Thyroid gland (tissue), 4 donors: ENCODE measurements at places on chromosomes 1 and 21. TPM values are rescaled to one million over a fixed set of nuclear protein-coding genes. Genes with fewer than 3 reads are reported as not detected.

GRCh38 chr1:75937034-75937433 lies 4.8 kb upstream of the ASB17 start:
- no peak overlapping the region for H3K27ac ChIP-seq
- H3K27me3 ChIP-seq: no peaks in the 10 kb centered on the region
- H3K4me1 ChIP-seq: no peaks in the 10 kb centered on the region
- no peak overlapping the region for H3K4me3 ChIP-seq

GRCh38 chr1:101323535-101323934 lies 86.7 kb downstream of the S1PR1 start:
- no peak for DNase-seq
- no peak overlapping the region for H3K27ac ChIP-seq
- no peaks in the 10 kb centered on the region for H3K27me3 ChIP-seq
- no peaks in the 10 kb centered on the region for H3K36me3 ChIP-seq
- no peak overlapping the region for H3K4me3 ChIP-seq

The CD1E gene
- not detected for total RNA-seq

GRCh38 chr1:33661811-33662454 lies 189.5 kb downstream of the ZSCAN20 start:
- no peak for DNase-seq
- no peaks in the 10 kb centered on the region for H3K27me3 ChIP-seq
- no peak overlapping the region for H3K4me3 ChIP-seq
- no peaks in the 10 kb centered on the region for H3K36me3 ChIP-seq

- H3K36me3 ChIP-seq: no peaks in the 10 kb centered on the region
- H3K4me1 ChIP-seq: no peaks in the 10 kb centered on the region
- H3K27me3 ChIP-seq: no peaks in the 10 kb centered on the region
- no peak for DNase-seq
- no peak overlapping the region for H3K27ac ChIP-seq
Measured at GRCh38 chr1:192927496-192927895, 118.7 kb downstream of the RGS2 start.

DNA sequence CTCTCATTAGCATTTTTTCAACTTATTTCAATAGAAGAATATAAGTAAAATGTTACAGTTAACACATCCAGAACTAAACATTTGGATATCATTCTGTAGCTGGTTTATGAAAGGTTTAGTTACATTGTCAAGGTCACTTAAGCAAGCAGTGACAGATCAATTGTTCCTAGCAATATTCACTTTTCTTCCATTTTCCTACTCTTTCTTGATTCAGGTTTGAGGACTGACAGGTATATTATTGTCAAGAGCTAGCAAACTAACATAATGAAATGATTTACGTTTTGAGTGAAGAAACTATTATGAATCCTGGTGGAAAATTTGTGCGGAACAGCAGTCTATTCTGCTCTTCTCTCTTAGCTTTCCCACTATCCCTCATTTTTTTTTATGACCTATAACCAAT lies 220.4 kb upstream of the ADGRL4 start:
- H3K27ac ChIP-seq: no peak overlapping the region
- no peaks in the 10 kb centered on the region for H3K4me1 ChIP-seq
- H3K27me3 ChIP-seq: no peaks in the 10 kb centered on the region
- no peaks in the 10 kb centered on the region for H3K36me3 ChIP-seq
- DNase-seq: no peak
- no peak overlapping the region for H3K4me3 ChIP-seq

GRCh38 chr1:56798053-56798471 lies 21.1 kb downstream of the FYB2 start:
- no peak overlapping the region for H3K4me3 ChIP-seq
- no peak overlapping the region for H3K27ac ChIP-seq
- H3K36me3 ChIP-seq: no peaks in the 10 kb centered on the region
- H3K27me3 ChIP-seq: no peaks in the 10 kb centered on the region
- DNase-seq: no peak
- H3K4me1 ChIP-seq: no peaks in the 10 kb centered on the region
